ENCODE measurements at places on chromosomes 2 and 18.

GRCh38 chr2:109433486-109433885, 180.3 kb downstream of the SEPTIN10 start:
- DNase-seq: no peak

DNA sequence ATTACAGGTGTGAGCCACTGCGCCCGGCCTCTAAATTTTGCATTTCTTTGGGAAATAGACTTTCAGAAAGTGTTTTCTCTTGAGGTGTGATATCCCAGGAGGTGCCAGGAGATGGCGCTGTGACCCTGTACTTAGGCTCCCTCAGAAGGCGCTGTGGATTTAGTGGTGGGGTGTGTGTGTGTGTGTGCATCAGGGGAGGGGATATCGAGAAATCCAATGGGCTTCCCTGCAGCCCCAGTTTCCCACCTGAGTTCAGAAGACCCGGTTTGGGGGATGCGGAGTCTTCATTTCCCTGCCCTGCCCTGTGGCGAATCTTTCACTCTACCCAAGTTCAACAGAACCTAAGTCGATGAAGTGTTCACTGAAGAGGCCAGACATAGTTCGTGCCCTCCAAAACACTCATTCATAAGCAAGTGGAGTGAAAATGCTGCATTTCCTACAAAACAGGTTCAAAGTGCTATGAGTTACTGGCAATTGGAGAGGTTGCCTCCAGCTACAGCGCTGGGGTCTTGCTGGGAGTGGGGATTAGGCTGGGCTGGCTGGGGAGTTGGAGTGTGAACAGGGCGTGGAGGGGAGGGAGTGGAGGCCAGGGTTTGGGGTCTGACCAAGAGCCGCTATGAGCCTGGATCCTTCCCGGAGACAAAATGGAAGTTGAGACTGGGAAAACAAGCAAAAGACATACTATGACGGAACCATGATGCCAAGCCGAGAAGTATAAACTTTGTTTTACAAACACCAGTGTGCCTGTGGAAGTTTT, 6.5 kb upstream of the WNT6 start:
- no peak for DNase-seq

DNA sequence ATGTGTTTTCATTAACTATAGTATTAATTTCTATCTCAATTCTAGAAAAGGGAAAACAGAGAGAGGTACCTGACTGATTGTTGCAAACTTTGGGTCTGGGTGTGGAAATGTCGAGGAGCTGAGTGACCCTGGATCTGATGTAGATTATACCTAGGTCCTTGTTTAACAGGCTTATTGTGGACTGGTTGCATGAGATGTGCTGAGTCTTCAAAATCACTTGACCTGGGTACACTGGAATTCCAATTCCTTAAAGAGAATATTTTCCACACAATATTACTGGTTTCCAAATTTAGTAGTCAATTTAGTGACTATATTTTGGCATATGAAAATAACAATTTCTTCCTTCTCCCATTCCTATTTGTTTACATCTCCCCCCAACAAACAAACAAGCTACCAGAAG, 13.6 kb downstream of the DUSP11 start:
- DNase-seq: no peak

DNA sequence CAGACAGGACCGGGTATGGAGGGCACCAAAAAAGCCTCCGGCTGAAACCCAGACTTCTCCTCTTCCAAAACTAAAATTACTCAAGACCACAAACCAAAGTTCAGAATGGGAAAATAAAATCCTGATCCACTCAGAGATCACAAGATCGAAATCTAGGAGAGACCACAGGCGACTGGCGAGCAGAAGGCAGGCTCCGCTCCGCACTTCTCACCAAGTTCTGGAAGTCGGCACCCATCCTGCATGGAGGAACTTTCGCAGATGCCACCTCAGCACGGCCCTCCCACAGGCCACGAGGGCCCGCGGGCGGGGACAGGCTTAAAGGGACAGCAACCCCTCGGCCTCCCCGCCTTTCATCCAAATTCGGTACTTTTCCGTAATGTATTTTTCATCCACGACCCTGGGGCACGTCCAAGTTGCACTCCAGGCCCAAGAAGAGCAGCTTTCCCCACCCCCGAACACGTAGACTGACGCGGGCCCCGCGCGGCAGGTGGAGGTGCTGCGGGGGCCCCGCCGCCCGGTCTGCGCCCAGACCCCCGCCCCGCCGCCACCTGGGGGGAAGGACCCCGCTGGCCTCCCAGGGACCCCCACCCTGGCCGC, 43.7 kb downstream of the HDLBP start:
- DNase-seq: no peak

All from cortex of kidney (tissue), 1 donor.